Pancreas (tissue), 10 donors: ENCODE measurements at places on chromosomes 7 and 10. TPM values are rescaled to one million over a fixed set of nuclear protein-coding genes. Genes with fewer than 3 reads are reported as not detected.

- H3K4me3 ChIP-seq: no peak overlapping the region
- no peak overlapping the region for H3K27ac ChIP-seq
- no peak for DNase-seq
- H3K27me3 ChIP-seq: no peaks in the 10 kb centered on the region
- no peaks in the 10 kb centered on the region for H3K4me1 ChIP-seq
These were observed 47.0 kb downstream of the SUFU start for GRCh38 chr10:102550636-102551210.

DNA sequence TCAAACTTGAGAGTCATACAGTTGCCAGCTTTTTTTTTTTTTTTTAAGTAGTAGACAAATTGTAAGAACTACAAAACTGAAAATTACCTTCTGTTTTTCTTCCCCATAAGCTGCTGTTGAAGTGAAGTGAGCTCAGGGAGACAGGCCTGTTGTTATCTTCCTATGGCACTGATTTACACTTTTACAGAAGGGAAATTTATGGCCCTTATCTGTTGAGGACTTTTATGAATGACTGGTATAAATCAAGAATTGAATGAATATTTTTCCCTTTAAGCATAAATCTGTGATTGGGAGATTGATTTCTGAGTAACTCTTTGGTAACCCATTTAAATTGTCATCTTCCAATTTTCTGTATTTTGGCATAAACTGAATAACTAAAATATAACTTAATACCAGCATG lies 124.0 kb downstream of the SDK1 start:
- no peak for DNase-seq
- no peaks in the 10 kb centered on the region for H3K27me3 ChIP-seq
- no peaks in the 10 kb centered on the region for H3K4me1 ChIP-seq
- H3K36me3 ChIP-seq: no peaks in the 10 kb centered on the region
- H3K4me3 ChIP-seq: no peak overlapping the region
- H3K27ac ChIP-seq: no peak overlapping the region

DNA sequence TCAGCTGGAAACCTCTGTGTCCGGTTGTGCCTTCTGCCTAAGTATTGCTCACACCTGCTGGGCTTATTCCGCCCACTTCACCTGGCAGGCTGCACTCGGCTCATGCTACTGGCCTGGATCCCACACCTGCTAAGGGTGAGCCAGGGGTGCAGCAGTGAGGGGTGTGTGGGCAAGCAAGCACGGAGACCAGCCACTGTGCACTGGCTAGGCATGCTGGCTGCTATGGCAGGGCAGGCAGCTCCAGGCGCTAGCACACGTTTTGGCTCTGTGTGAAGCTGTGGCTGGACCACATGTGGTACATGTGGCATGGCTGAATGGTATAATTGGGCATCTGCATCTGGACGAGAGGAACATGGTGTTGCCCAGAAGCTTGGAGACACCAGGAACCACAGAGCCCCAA lies 940.7 kb downstream of the NRG3 start:
- no peak overlapping the region for H3K4me3 ChIP-seq
- DNase-seq: no peak
- H3K36me3 ChIP-seq: no peaks in the 10 kb centered on the region
- no peaks in the 10 kb centered on the region for H3K27me3 ChIP-seq
- H3K27ac ChIP-seq: no peak overlapping the region
- H3K4me1 ChIP-seq: no peaks in the 10 kb centered on the region

GRCh38 chr7:8579661-8580194 lies 146.3 kb downstream of the NXPH1 start:
- H3K36me3 ChIP-seq: no peaks in the 10 kb centered on the region
- no peak overlapping the region for H3K27ac ChIP-seq
- no peak overlapping the region for H3K4me3 ChIP-seq
- H3K4me1 ChIP-seq: no peaks in the 10 kb centered on the region

RELN gene
- total RNA-seq: 1.4 TPM
